ENCODE measurements at places on chromosomes 6 and 20.

DNA sequence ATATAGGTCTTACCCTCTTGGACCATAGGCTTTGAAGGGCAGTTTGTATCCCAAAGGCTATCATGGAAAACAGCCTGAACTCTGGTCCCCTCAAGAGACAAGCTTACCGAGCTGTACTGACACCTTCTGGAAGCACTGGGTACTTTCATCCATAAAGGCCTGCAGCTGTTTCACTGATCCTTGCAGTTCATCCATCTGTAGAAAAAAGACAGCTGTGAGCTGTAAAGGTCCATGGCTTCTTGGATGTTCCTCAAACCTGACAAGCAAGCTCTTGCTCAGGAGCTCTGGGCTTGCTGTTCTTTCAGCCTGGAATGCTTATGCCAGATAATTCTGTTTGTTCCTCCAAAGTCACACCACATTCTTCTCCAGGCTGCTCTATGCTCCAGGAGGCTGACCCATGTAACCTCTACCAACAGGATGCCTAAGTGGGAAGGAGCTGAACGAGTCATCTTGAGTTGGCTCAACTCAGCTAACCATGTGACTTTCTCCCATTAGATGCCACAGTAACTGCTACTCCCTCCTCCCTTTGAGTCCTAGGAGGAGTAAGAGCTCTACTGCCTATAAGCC lies 8.8 kb upstream of the NDRG3 start:
- no peak for DNase-seq

DNA sequence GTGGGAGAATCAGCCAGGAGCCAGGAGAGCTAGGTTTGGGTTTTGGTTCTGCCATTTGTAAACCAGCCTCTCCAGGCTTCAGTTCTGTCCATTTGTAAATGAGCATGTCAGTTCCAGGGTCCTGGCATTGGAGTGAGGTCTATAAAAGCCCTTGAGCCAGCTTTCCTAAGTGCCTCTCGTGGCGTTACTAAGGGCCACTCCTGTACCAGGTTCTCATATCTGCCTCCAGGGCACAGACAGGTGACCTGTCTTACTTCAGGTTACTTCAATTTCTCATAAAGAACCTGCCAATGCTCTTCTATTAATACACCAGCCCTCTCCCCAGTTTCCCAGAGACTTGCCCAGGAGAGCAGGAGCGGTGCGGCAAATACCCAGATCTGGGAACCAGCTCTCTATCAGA lies 101.9 kb downstream of the VEGFA start:
- no peak for DNase-seq

DNA sequence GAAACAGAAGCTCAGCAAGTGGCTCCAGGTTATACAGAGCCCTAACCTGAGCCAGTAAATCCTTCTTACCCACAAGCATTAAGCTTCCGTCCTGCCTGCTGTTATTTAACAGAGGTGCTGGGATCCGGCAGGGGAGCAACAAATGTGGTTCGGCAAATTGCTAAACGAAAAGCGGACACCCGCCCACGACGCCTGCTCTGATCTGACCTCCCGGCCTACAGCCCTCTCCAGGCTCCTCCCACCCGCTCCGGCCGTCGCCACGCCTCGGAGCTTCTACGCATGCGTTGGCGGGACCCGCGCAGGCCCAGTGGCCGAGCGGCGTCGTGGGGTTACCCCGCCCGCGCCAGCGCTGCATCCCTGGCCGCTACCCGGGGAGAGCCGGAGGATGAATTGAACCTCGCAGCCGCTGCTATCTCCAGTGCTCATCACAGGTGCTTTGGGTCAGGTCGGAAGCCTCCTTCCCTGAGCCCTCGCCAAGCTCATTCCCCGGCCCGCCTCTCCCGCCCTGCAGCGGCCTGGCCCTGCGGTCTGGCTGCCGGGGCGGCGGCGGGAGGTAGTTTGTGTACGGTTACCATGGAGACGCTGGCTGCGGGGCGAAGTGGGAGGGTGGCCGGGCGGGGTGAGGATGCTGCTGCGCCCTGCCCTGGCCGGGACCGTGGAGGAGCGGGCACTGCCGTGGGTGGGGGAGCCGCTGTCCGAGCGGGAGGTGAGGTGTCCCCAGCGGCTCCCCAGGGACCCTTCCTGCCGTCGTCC lies at the start of gene ARMC2:
Gene ARMC2, plus strand, starts transcription at position 307 of the 753 bp plus-strand sequence. CDS start 5,846 bp downstream, outside the sequence.
- peak; percentile 77 for DNase-seq

DNA sequence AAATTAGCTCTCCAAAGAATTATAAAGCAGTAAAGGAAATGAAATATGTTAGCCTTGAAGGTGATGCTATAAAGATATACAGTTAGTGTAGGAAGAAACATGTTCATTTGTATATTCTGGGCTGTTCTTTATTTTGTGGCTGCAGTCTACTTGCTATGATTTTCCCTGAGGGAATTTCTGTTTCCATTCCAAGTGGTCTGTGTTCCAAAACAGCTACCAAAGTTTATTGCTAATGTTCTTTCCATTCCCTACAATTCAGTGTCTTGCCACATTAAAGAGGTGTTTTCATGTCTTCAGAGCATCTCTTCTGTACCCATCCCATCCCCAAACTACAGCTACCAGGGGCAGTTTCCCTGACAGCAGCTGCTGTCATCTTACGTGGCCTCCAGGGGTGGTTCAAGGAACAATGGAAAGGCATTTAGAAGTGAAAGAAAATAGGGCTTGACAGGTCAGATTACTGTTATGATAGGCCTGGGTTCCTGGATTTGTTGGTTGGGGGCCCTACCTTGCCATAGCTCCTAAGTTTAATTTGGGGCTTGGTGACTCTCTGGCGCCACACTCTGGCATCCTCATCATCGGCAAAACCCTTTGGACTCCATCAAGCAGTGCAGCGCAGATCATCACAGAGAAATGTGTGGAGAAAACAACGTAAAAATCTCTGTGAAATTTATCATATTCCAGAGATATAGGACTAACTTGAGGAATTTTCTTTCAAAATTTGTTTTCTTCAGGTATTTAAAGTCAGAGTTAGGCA lies 33.8 kb upstream of the AIG1 start:
- DNase-seq: peak; percentile 13

- no peak for DNase-seq
Observed at GRCh38 chr6:163486821-163487220, 72.3 kb downstream of the QKI start.

- DNase-seq: no peak
Observed at GRCh38 chr20:1283522-1284510, 17.7 kb downstream of the SNPH start.

DNA sequence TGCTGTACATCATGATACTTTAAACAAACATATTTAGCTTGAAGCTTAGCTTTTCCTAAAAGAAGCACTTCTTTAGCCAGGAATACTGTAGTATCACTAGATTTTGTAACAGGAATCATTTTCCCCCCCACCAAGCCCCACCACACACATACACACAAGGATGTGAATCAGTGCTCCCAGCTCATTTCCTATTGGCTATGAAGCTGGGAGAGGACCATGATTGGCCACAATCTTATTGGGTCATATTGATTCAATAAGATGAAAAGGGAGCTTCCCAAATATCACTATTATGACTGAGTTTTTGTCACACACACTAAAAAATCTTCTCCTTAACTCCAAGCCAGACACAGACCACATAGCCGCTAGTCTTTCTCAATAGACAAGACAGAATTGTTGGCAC lies 140.5 kb upstream of the TNFAIP3 start:
- no peak for DNase-seq

DNA sequence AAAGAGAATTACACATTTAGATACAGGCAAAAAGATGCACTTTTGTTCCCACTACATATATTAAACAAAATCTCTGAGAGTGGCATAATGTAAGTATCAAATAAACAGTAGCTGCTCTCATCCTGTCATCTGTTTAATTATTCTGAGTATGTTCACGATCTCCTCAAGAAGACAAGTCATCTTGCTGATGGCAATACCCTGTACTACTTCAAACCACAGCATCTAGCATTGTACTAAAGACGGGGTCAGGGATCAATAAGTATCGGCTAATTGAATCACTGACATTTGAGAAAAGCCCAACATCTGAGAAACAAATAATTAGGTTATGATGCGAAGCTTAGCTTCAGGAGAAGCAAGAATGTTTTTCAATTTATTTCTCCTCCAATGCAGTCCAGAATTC lies 175.1 kb downstream of the PTPRK start:
- DNase-seq: no peak
